ENCODE measurements at places on chromosomes 5 and 9. TPM values are rescaled to one million over a fixed set of nuclear protein-coding genes. Genes with fewer than 3 reads are reported as not detected.

Gene MYMK
- not detected for total RNA-seq

Gene LECT2
- total RNA-seq, result not detected

Gene FAT2
- under 0.01 TPM for total RNA-seq

Gene SLC1A3
- total RNA-seq, result not detected

Gene LURAP1L
- 3.3 TPM for total RNA-seq

Gene PRRT1B
- not detected for total RNA-seq

Gene SLC28A3
- total RNA-seq, result not detected

Gene ELAVL2
- total RNA-seq, result 0.07 TPM

Gene PALM2AKAP2
- under 0.01 TPM for total RNA-seq

Gene TXNDC8
- not detected for total RNA-seq

- DNase-seq, result no peak
Observed at GRCh38 chr9:113463418-113464285, at the start of gene RGS3. Gene RGS3 (plus strand): TSS chr9:113463727. CDS start chr9:113463803, 76 bp downstream.

DNA sequence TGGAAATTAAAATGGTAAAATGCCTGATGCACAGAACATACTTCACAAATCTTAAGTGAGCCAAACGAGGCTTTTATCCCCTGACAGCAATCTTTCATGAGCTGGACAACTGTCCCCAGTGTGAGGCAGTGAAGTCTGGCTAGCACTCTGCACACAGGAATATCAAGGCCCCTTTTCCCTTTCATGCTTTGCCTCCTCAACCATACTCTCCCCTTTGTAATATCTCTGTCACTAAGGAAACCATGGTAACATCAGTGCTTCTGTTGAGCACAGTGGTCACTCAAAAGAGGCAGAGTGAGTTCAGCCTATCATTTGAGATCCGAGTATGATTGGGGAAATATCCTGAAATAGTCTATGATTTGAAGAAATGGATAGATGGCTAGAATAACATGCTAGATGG is 318.3 kb downstream of the ENC1 start:
- DNase-seq, result no peak

DNA sequence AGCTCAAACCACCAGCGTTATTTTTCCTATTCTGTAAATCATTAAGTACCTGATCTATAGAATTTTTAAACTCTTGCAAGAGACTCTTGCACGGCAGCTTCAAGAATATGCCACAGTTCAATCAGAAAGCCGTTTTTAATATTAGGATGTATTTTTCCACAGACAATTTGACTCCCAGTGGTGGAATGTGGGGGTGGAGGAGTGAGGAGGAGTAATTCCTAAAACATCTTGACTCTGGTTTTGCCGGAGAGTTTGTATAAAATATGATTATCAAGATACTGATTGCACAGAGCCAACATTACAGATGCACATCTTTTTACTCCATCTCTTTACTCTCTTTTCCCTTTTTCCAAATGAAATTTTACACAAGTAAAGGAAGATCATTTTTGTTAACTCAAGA is 288.3 kb downstream of the ENC1 start:
- no peak for DNase-seq

DNA sequence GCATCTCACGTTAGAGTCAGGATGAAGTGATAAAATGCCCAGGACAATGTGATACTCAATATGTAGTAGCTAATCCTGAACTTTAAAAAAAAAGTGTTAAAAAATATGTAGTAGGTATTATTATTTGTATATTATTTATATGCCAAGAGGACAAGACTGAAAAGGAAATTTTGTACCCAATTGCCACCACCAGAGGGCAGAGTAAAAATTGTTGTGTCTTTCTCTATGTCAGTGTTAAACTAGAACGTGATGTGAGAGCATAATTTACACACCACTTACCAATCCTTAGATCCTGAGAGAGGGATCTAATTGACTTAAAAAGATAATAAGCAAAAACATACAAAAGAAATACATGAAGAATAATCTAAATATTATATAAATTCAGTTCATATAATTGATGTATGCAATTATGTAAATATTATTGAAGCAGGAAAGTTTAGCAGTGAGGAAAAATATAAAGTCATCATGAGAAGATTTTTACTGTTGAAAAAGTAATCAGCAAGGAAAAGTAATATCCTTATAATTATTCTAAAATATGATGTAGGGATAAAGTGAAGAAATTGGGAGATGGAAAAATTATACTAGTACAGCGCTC is 288.9 kb downstream of the RAB3C start:
- DNase-seq, result no peak

DNA sequence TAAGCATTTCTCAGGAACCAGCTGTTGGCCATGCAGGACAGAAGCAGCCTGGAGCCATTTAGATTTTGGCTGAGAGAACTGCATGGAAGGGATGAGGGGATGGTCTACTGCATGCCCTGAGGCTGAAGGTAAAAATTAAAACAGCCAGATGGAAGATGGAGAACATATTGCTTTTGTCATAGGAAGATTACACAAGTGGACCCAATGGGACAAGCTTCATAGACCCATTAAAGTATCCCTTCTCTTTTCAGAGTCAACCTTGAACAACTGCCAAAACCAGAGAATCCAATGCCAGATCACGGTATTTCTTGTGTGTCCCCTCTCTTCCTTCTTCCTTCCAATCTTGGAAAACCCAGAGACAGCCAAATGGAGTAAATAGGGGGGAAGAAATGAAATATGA is 253.4 kb downstream of the NR2F1-AS1 start:
- no peak for DNase-seq

DNA sequence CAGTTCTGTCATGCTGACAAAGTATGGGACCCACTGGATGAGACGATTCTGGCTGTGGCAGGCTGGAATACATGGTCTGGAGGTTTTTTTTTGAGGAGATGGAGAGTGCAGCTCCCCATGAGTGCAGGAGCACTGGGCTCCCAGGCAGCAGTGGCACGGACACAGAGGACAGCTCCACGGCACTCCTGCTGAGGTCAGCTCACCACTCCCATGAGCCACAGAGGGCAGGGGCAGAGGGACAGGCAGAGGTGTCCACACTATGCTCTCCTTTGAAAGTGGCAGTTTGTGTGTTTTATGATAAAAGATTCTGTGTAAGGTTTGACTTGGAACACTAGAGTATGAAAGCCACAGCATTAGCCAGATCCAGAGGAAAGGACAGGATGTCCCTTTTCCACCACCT is 114.4 kb downstream of the UBE2R2 start:
- DNase-seq, result no peak

DNA sequence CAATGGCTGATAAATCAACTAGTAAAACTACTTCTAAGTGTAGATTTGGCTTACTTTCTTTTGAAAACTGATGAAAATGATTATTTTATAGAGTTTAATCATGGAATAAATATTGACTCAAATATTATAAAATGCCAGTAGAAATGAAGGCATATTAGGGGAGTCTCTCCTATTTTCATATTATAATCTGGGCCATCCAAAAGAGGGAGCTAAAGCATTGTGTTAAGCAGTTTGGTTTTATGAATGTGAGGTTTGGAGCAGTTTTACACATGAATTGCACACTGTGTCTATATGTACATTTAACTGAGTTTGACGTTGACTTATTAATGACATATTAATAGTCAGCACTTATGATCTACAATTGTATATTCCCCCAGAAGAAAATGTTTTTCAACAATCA is 17.4 kb downstream of the CDH9 start:
- DNase-seq, result no peak
